ENCODE measurements at places on chromosomes 12 and 14. TPM values are rescaled to one million over a fixed set of nuclear protein-coding genes. Genes with fewer than 3 reads are reported as not detected.

Gene CCDC177
- not detected for total RNA-seq

- no peak for DNase-seq
These were observed 22.9 kb upstream of the KTN1 start for GRCh38 chr14:55556929-55557623.

DNA sequence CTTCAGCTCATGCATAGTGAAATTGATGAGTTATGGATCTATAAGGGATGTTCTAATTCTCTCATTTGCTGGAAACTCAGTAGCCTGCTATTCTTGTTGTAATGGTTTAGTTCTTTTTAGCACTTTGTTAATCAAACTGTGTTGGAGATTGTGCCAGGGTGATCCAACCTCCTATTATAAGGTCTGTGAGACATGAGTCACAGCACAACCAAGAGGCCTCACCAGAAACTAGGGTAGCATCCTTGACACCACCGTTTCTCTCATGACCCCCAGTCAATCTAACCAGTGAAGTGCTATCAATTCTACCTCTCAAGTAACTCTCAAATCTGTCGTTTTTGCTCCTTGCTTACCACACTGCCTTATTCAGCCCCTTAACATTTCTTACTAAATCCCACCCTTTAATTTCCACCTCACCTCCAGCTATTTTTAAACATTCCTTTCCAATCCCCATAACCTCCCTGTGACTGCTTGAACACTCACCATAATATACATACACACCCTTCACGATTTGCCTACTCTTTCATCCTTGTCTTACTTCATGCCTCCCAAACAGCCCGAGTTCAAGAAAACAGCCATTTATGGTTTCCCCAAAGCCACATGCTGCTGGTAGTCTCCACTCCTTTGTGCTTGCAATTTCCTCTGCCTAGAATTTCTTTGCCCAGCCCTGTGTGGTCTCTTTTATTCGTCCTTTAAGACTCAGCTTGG is 53.9 kb upstream of the NUDT4 start:
- DNase-seq: no peak

DNA sequence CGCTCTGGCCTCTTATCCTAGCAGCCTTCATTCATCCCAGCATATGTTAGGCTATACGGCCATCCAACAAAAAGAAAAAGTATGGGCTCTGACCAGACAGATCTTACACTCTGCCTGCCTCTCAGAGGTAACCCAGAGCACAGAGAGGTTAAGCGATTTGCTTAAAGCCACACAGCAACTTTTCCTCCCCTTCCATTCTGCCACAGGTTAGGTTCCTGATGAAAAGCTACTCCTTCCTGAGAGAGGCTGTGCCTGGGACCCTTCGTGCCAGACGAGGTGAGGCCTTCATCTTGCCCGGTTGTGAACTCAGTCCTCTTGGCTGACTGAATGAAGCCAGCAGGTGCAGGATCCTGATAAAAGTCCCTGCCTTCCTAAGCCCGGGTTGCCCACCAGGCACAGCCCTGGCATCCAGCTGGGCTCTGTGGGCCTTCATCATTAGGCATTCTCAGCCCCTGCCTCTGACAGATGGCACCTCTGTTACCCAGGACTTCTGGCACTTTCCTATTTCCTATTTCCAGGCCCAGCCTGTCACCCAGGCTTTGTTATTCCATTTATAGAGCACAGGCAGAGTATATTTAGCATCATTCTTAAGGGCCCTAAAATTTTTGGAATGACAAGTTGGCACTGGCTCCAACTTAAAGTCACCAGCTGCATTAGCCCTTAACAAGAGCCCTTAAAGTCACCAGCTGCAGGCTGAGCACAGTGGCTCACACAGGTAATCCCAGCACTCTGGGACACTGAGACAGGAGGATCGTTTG is 12.8 kb downstream of the SOAT2 start:
- DNase-seq: no peak

DNA sequence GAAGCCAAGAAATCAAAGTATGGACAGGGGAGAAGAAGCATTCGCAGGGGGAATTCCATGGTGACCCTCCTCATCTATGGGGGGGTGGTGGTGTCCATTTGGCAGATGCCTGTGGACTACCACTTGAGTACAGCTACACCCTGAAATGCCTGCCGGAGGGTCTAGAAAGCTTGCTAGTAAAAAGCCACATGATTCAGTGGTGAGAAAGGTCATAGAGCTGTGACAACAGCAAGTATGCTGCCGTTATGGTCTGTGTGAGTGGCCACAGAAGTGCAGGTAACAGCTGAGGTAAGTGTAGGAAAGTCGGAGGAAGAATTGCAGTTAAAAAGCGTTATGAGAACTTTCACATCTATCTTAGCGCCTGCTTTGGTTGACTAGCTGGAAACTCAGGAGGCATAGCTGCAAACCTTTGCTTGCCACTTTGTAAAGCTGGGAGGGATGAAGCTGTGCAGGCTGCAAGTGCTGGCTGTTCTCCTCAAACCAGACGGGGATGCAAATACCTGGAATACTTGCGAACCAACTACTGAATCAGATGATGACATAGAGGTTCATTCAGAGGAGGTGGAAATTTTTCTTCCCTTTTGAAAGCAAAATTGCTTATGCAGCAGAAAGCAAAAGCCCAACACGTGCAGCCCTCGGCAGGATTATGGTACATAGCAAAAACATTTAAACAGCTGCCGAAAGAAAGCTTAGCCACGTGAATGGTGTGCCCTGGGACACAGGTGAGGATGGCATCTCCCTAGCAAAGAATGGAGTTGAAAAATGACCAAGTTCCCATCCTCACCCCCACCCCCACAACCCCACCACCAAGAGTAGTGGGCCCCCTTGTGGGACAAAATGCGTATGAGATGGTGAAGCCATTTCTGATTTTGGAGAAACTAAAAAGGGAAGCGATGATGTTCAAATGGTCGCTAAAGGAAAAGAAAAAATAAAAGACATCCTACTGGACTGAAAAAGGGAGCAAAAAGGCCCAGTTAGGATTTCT is 287.0 kb downstream of the RERGL start:
- DNase-seq: no peak

GRCh38 chr14:91149462-91149861 is 35.6 kb downstream of the DGLUCY start:
- no peak for DNase-seq

DNA sequence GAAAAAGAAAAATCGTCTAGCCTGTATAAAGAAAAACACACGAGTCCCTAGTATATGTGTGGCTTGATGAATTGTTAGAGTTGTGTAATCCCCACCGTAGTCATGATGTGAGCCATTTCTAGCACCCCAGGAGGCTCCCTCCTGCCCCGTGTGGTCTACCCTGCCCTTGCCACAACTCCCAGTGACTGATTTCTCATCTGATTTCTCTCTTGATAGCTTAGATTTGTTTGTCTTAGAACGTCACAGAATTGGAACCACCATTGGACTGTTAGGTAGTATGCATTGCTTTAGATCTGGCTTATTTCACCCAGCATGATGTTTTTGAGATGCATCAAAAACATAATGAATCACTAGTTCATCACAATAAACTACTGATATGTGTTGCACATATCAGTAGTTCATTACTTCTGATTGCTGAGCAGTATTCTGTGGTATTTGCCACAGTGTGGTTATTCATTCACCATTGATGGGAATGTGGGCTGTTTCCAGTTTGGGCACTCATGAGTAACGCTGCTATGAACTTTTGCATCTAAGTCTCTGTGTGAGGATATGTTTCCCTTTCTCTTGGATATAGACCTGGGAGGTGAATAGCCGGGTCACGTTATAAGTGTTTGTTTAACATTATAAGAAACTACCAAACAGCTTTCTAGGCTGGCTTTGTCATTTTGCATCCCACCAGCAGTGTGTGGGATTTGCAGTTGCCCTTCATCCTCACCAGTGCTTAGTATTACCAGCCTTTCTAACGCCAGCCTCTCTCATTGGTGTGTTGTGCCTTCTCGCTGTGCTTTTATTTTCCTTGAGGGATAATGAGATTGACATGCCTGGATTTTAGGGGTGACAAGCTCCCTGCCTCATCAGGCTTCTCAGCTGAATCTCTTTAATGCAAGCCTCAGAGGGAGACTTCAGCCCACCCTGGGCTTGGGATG is 31.9 kb upstream of the NCOR2 start:
- no peak for DNase-seq

- peak; percentile 75 for DNase-seq
These were observed 15.8 kb upstream of the ANKRD9 start for GRCh38 chr14:102525219-102525928.

DNA sequence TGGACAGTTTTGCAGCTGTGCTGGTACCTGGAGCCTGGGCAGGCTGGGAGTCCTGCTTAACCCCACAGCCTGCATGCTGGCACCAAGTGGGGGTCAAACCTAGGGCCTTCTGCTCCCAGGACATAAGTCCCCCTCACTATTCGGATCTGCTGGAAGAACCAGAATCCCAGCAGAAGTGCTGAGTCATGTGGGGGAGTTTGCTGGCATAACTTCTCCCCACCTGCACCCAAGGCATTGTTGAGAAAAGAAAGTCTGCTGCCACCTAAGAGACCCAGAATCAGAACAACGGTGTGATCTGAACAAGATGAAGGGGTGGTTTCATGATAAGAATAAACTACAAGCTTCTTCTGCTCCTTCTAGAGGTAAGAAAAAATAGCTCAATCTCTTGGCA is 102.7 kb downstream of the RBM19 start:
- DNase-seq: no peak
